Peyer's patch (tissue), 4 donors: ENCODE measurements at places on chromosomes 7 and 10. TPM values are rescaled to one million over a fixed set of nuclear protein-coding genes. Genes with fewer than 3 reads are reported as not detected.

The NKX1-2 gene
- total RNA-seq: not detected

GRCh38 chr10:60140651-60141632 lies 234.6 kb upstream of the CCDC6 start:
- peak; percentile 77 for DNase-seq

GRCh38 chr10:88245974-88246511 lies 337.1 kb downstream of the RNLS start:
- DNase-seq: no peak

DNA sequence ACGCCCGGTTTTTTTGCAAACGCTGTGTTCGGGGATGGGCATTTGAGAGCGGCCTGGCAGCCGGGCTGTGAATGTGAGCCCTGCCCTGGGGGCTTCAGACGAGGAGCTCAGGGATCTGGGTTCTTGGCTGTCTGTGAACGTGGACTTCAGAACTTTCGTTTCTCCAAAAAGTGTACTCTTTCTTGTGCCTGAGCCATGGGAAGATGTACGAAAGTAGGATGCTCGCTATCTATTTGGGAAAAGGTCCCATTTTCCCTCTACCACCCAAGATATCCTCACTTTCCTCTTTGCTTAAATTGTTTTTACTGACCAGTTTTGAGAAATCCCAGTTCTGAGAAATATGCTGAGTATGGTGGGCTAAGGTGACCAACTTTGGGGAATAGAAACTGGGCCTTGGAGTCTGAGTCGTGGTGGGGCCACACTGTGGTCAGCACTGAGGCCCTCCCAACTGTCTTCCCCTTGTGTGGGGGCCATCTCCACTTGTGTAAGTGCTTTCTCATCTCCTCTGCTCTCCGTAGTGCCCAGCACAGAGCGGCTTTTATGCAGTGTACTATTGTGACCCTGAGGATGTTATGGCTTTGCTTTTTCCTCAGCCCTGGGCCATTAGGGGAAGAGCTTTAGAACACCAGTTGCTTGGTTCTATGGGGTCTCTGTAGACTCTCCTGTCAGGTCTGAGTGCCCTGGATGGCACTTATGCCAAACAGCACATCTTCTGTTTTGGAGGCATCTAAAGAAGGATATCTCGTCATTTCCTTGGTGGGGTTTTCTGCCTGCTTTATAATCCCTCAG lies 918 bp downstream of the DBNL start:
- no peak for DNase-seq
